ENCODE measurements at places on chromosomes 7 and 10.

DNA sequence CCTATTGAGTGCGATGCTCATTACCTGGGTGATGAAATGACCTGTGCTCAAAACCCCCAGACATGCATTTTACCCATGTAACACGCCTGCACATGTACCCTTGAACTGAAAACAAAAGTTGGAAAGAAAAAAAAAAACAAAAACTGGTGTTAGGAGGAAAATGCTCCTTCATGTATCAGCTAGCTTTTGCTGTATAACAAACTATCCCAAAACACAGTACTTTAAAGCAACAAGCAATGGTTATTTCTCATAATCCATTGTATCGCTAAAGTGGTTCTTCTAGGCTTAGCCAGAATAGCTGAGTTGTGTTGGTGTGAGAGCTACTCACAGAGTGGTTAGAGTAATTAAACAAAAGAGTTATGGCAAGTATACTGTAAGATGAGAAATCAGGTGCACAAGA, 12.2 kb upstream of the GALNT11 start:
- no peak for DNase-seq

- no peak for DNase-seq
Observed at GRCh38 chr10:26044141-26044749, 110.2 kb downstream of the MYO3A start.

DNA sequence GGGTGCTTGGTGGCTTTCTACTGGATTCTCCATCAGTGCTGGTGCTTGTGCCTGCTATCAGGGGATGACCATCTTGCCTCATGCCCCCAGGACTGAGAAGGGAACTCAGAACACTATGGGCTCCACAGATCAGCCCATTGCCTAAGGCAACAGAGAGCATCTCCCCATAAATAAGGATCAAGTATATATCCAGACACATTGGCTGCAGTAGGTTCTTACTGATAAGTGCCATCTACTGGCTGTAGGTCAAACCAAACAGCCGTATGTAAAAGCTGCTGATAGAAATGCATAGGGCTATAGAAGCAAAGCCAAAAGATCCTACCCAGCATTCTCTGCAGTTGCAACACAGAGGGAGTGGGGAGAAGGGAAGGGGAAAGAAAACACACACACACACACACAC, 153.7 kb downstream of the CDK14 start:
- DNase-seq: no peak

DNA sequence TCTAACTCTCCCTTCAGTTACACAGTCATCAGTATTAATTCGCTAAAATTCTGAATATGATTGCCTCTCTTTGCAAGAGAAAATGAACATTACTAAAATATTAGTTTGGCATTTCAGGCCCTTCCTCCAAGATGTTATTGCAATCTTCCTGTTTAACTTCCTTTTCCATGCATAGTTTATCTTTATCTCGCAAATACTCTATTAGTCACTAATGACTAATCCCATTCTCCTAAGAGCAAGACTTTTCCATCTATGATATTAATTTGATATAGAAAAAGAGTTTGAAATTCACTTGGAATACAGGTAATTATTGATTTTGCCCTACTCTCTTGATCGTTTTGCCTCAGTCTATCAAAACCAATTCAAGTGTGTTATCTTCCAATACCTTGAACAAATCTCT, 41.8 kb upstream of the SEMA3A start:
- no peak for DNase-seq

- peak; percentile 50 for DNase-seq
Observed at GRCh38 chr10:97572214-97572989, at the start of gene ANKRD2. ANKRD2 (plus strand) TSS chr10:97572779; CDS start chr10:97572789, 10 bp downstream.

DNA sequence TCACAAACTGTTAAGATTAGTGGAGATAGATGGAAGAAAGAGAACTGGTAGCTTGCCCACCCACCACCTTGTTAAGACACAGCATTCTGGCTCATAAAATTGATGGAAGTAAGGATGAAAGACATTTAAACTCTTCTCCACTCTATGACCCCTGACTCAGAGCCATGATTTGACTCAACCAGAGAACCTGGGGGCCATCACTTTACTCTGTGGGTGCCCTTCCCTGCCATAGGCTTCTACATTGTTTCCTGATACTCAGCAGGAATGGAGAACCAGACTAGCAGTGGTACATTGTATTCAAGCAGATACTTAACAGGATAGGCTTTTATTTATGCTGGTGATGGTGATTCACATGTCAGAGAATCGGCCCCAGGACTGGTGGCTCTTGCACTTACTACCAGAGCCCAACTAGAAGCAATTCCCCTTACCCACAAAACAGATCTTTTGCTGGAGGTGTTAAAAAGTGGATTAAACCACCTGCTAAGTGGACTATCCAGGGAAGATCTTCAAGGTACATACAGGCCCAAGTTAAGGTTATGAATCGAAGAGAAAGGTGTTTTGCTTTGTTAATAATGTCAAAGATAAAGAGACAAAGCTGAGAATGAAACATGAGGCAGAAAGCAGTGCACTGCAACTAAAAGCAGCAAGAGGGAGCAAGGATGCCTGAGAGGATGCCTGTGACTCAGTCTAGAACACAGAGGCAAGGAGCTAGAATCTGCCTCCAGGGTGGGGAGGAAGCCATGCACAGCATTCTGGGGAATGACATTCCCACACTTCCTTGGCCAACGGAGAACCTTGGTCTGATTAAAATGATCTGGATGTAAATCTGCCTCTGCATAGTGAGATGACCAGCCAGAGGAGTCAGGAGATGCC, 36.0 kb upstream of the GLI3 start:
- DNase-seq: no peak

DNA sequence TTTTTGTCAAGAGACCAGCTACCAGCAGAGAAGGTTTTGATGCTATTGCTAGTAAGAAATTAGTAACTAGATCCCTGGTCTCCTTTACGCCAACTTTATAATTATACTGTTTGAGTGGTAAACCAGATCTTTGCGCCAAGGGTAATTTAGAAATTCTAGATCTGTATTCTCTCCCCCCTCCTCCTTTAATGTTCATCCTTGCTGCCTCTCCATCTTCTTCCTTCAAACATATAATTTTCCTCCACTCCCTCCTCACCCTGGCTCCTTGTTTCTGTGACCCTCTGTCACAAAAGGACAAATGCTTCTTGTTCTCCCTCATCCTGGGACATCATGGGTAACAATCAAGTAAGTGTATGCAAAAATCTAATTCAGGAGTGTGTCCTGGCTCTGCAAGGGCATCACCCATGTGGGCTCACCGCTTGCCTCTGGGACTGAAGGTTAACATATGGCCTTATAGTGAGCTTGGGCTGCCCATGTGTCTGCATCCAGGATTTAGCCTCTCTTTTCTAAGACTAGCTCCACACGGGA, 121.2 kb downstream of the BAMBI start:
- no peak for DNase-seq

- no peak for DNase-seq
Observed at GRCh38 chr7:83672157-83672556, 23.2 kb upstream of the SEMA3E start.

DNA sequence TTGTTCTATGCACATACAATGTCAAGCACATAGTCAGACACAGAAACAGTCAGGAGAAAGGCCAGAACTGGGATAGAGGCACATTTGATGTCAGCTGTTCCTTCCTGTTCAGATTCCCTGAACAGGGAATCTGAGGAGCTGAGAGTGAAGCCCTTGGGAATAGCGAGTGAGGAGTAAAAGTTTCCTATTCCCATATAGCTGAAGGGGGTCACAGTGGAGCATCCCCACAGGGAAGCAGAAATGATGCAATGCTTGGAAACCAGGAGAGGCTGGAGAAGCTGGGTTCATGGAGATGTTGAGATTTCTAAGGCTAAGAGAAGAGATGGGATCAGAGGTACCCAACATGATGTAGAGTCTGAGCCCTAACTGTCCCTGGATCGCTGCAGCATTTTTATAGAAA, 11.3 kb upstream of the PRXL2A start:
- no peak for DNase-seq

- DNase-seq: no peak
Observed at GRCh38 chr7:92751902-92752901, 84.2 kb downstream of the CDK6 start.

DNA sequence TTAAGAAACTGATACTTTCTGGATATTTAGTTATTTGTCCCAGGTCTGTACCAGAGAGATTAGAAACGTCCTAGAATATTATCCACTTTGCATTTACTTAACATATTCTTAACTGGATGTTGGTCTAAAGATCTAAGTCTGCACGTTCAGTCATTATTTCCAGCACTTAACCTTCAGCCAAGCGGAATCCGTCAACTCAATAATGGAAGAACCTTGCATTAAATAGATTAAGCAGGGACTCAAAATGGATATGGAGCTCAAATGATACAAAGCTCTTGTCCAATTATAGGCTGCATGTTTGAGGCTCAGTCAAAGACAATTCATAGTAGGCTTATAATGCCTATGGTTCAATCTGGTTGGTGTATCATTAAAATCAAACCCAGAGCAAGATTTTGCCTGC, 162.9 kb downstream of the SEMA3D start:
- DNase-seq: no peak

DNA sequence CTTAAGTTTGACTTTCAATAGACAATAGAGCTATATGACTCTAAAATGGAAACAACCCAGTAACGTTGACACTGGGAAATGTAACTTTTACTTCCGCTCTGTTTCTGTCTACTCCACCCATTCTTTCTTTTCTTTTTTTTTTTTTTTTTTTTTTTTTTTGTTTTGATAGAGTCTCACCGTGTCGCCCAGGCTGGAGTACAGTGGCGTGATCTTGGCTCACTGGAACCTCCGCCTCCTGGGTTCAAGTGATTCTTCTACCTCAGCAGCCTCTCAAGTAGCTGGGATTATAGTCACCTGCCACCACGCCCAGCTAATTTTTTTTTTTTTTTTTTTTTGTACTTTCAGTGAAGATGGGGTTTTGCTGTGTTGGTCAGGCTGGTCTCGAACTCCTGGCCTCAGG, 13.9 kb downstream of the PRSS2 start:
- peak; percentile 55 for DNase-seq
